DMS53 (cell line): ENCODE measurements at places on chromosomes 16 and 17.

DNA sequence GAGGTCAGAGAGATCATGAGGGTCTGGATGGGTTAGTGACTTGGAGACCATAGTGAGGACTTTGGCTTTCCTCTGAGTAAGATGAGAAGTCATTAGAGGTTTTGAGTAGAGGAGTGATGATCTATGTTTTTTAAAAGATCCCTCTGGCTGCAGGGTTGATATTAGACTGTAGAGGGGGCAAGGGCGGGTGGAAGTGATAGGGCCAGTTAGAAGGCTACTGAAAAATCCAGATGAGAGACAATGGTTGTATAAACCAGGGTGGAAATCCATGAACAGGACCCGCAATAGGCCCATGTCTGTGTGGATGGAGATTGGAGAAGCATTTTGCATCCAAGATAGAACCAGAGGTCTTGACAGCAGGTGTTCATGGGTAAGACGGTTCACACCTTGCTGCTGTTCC is 9.8 kb downstream of the ITGAL start:
- DNase-seq: no peak

- DNase-seq: peak; percentile 41
Observed at GRCh38 chr17:6427279-6427781, 7.6 kb downstream of the AIPL1 start.

- DNase-seq: peak; percentile 77
Observed at GRCh38 chr16:2148714-2149629, 547 bp downstream of the RAB26 start.

GRCh38 chr16:70430667-70431536 is 8.0 kb downstream of the ST3GAL2 start:
- DNase-seq: no peak

DNA sequence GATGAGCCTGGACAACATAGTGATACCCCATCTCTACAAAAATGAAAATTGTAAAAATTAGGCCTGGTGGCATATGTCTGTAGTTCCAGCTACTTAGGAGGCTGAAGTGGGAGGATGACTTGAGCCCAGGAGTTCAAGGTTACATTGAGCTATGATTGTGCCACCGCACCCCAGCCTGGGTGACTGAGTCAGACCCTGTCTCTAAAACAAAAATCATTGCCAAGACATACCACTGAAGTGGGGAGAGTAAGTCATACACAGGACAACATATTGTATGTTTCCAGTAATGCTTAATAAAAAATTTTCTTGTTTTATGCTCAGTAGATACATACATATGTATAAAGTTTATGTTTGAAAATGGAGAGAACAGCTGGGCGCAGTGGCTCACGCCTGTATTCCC is 39.2 kb downstream of the NDE1 start:
- no peak for DNase-seq

DNA sequence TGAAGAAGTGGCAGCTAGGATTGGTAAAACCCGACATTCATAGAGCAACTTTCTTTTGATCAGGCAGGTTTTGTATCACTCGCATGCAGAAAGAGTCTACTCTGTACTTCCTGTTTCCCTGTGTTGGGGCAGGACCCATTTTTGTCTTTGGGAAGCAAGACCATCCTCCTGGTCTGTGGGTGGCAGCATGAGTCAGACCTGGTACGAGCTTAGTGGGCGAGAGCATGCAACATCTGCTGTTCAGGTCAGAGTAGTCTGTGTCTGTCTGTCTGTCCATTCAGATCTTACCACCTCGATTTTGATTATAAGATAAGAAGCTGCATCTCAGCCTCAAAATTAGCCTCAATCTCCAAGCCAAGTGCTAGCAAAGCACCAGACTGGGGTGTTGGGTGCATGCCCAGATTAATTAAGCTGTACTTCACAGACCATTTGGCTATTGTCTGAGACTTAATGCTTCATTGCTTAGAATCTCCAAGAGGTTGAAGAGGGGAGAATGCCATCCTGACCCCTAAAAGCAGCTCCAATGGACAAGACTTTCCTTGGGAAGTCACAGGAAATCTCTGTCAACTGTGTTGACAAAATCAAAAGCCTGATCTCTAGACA is 110.9 kb downstream of the XYLT1 start:
- DNase-seq: no peak

- DNase-seq: peak; percentile 16
Observed at GRCh38 chr16:26605626-26606271, 461.0 kb upstream of the C16orf82 start.

- no peak for DNase-seq
Observed at GRCh38 chr16:86306011-86306644, 204.2 kb upstream of the FOXF1 start.

- no peak for DNase-seq
Observed at GRCh38 chr16:89858973-89859614, 14.3 kb upstream of the TCF25 start.

DNA sequence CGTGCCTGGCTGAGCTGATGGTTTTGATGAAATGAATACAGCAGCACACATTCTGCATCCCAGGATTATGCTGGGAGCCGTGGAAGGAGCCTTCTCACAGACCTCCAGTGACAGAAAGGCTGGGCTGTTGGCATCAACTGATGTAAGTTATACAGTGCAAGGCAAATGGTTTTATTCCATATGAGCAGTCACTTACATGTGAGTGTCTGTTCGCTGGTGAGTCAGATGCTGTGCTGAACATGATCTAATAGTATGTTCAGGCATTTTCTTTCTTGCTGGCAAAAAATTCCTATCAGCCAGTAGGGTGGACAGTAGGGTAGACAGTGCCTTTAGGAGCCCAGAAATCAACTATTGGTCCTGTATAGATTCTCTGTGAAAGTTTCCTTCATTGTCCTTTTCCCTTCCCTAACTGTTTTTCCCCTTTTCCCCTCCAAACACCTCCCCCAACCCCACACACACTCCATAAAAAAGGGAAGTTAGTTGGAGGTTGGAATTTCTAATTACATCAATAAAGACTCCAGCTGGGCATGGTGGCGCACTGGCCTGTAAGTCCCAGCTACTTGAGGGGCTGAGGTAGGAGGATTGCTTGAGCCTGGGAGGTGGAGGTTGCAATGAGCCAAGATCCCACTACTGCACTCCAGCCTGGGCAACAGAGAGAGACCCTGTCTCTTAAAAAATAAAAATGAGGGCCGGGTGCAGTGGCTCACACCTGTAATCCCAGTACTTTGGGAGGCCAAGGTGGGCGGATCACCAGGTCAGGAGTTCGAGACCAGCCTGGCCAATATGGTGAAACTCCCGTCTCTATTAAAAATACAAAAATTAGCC is 36.2 kb downstream of the LDHD start:
- DNase-seq: no peak

DNA sequence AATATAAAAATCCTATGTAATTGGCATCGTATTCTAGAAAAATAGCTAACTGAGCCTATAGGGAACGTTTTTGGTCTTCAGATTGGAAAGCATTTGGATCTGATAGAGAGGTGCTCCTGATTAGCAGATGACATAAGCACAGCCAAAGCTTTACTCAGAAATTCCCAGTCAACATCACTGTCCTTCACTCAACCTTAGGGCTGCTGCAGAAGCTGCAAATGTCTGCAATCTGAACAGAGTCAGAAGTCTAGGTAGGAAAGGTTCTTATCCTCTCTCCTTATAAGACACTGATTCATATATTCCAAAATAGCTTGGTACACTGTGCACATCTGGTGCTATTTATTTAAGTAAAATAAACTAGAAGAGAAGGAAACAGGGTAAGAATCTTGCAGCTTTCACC is 19.2 kb downstream of the STRADA start:
- DNase-seq: no peak

DNA sequence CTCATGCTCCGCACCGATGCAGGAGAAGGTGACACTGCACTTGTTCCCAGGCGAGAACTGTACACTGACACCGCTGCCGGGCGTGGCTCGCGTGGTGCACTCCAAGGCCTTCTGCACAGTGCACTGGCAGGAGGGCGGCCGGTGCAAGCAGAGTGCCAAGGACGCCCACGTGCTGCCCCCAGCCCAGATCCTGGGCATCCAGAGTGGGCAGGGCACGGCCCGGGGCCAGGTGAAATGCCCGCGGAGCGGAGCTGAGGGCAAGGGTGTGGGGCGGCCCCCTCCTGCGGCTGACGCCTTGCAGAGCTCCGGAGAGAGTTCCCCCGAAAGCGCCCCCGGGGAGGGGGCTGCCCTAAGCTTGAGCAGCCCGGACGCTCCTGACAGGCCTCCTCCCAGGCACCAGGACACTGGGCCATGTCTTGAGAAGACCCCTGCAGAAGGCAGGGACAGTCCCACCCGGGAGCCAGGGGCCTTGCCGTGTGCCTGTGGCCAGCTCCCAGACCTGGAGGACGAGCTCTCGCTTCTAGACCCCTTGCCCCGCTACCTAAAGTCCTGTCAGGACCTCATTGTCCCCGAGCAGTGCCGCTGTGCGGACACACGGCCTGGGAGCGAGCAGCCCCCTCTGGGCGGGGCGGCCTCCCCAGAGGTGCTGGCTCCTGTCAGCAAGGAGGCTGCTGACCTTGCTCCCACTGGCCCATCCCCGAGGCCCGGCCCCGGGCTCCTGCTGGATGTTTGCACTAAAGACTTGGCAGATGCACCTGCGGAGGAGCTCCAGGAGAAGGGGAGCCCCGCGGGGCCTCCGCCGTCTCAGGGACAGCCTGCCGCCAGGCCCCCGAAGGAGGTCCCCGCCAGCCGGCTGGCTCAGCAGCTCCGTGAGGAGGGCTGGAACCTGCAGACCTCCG is 21.9 kb upstream of the JPT2 start:
- no peak for DNase-seq

- DNase-seq: no peak
Observed at GRCh38 chr17:81256616-81257015, 17.5 kb downstream of the NDUFAF8 start.

DNA sequence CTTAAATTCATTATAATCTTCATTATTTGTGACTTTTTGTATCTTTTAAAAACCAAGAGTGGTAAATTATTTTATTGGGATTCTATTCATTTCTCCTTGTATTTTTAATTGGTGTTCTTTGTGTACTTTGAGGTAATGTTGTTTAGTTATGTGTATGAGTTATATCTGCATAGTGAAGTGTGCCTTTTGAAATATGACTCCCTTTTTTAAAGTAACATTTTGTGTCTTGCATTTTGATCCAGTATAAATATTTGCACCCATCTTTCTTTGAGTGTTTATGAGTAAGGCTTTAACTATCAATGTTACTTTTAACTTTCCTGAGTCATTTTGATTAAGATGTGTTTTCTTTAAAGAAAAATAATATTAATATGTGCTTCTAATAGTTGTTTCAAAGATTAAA is 90.0 kb upstream of the MYOCD start:
- DNase-seq: no peak

- no peak for DNase-seq
Observed at GRCh38 chr17:36945959-36946725, 2.6 kb upstream of the AATF start.
